ENCODE measurements at places on chromosomes 12 and 14. TPM values are rescaled to one million over a fixed set of nuclear protein-coding genes. Genes with fewer than 3 reads are reported as not detected.

DNA sequence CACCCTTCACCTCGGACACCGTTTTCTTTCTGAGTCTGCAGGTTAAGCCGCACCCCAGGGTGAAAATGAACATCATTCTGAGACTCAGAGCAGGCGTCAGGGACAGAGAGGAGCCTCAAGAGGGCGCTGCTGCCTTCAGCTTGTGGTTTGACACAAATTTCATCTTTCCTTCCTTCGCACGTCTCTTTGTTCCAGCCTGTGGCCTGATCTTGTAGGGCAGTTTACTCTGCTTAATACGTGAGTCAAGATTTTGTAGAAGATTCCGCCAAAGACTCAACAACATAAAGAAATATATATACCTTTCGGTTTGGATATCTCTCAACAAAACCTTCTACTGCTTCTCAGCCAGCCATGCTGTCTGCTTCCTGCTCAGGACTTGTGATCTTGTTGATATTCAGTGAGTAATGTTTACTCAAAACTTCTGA, 329.3 kb upstream of the OR4E1 start:
- DNase-seq: peak; percentile 22
- no peak overlapping the region for H3K4me3 ChIP-seq
- no peaks in the 10 kb centered on the region for H3K4me1 ChIP-seq
- no peaks in the 10 kb centered on the region for H3K27me3 ChIP-seq
- no peaks in the 10 kb centered on the region for H3K36me3 ChIP-seq

The KCNH3 gene
- total RNA-seq: not detected

DNA sequence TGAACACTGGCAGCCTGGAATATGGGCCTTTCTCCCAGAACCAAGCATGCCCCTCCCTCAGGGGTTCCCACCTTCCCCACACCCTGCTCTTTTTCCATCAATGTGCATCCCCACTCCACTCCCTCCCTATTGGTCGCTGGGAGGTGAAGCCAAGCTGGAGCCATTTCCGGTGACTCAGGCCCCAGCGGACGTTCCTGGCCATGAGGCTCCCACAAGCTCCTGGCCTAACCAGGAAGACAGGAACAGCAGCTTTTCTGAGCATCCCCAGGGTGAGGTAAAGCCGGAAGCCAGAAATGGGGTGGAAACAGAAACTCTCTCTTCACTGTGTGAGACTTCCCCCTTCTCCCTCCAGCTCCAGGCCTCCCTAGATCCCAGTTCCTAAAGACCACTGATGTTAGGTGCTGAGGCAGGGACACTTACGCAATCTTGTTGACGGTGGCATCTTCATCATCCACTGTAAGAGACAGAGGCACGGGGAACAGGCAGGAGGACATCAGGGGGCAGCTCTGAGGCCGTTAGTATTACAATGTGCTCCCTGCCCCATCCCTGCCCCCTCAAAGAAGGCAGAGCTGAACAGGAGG, 5.1 kb downstream of the LMBR1L start:
- peaks cover 30% of the 10 kb centered on the region for H3K36me3 ChIP-seq
- H3K27me3 ChIP-seq: no peaks in the 10 kb centered on the region
- no peak for DNase-seq
- no peak overlapping the region for H3K4me3 ChIP-seq
- no peak overlapping the region for H3K27ac ChIP-seq
- peaks cover 36% of the 10 kb centered on the region for H3K4me1 ChIP-seq

DNA sequence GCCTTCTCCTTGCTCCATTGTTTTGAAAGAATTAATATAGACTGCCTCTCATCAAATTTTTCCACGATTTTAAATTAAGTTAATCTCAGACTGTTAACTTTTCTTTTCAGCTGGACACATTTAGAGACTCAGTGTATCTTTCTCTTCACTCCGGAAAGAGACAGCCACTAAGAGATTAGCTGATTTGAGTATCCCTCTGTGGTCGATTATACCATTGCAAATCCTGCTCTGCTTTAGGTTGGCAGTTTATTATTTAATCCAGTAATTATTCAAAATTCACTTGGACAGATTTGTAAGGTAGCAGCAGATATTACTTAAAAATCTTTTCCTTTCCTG, 588 bp upstream of the TWF1 start:
- no peak for DNase-seq
- H3K4me1 ChIP-seq: peaks cover 33% of the 10 kb centered on the region
- H3K27me3 ChIP-seq: no peaks in the 10 kb centered on the region
- H3K27ac ChIP-seq: peak overlapping the region; percentile 98
- H3K36me3 ChIP-seq: no peaks in the 10 kb centered on the region
- H3K4me3 ChIP-seq: peak overlapping the region; percentile 100

GRCh38 chr14:85530626-85531025, 682 bp downstream of the FLRT2 start:
- H3K4me1 ChIP-seq: peaks cover 8% of the 10 kb centered on the region
- H3K27me3 ChIP-seq: peaks cover 79% of the 10 kb centered on the region
- H3K4me3 ChIP-seq: no peak overlapping the region
- H3K27ac ChIP-seq: peak overlapping the region; percentile 30

GRCh38 chr12:124397807-124398577, 103.1 kb downstream of the RFLNA start:
- H3K27me3 ChIP-seq: no peaks in the 10 kb centered on the region
- no peaks in the 10 kb centered on the region for H3K36me3 ChIP-seq
- H3K4me1 ChIP-seq: peaks cover 48% of the 10 kb centered on the region

The PMCH gene
- not detected for total RNA-seq

DNA sequence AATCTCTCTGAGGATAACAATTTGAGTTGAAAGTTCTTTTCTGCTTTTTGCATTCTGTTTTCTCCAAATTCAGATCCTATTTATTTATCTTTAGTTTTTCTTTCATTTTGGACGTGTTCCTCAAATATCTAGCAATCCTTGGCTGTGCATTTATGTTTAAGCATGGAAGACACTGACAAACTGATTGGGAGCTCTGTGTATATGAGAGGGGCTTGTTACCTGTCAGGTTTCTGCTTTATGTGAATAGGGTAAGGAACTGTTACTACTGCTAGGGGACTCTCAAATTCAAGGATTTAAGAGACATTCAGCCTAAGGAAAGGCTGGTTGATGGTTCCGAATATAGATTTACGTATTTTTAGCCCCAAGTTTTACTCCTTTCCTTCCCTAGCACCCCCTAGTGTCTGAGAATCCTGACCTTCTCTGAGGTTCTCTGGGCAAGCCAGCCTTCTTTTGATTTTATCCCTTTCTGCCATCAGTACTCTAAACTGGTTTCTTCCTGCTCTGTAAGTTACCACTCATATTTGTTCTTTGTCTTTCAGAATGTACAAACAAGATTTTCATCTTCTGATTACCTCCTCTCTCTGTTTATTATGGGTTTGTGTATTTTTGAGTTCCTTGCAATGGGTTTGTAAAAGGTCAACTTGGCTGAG, 30.5 kb downstream of the YLPM1 start:
- H3K27ac ChIP-seq: no peak overlapping the region
- peaks cover 22% of the 10 kb centered on the region for H3K4me1 ChIP-seq
- H3K4me3 ChIP-seq: no peak overlapping the region
- no peaks in the 10 kb centered on the region for H3K27me3 ChIP-seq
- peaks cover 6% of the 10 kb centered on the region for H3K36me3 ChIP-seq

DNA sequence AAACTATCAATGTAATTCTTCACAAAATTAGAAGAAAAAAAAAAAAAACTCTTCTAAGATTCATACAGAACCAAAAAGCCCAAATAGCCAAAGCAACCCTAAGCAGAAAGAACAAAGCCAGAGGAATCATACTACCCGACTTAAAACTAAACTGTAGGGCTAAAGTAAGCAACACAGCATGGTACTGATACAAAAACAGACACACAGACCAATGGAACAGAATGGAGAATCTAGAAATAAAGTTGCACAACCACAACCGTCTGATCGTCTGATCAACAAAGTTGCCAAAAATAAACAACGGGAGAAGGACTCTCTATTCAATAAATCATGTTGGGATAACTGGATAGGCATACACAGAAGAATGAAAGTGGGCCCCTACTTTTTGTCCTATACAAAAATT, 16.9 kb downstream of the CDK17 start:
- H3K4me1 ChIP-seq: peaks cover 33% of the 10 kb centered on the region
- no peak overlapping the region for H3K4me3 ChIP-seq
- no peaks in the 10 kb centered on the region for H3K27me3 ChIP-seq
- DNase-seq: no peak
- no peaks in the 10 kb centered on the region for H3K36me3 ChIP-seq
- H3K27ac ChIP-seq: no peak overlapping the region

DNA sequence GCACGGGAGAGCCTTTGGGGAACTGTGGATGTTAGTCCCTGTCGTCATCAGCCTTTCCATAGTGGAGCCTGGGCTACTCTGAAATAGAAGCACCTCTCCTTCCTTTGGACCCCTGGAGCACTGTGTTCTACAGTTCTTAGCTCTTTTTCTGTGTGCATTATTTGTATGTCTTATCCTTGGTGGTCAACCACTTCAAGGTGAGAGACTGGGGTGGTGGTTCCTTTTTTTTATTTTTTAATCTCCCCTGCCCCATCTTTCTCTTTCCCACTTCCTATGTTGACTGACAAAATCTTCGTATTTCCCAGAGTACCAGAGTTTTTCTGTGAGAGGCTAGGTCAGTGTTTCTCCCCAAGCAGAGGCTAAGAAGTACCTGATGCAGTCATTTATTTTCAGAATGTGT, 111.7 kb downstream of the CRADD start:
- no peaks in the 10 kb centered on the region for H3K36me3 ChIP-seq
- no peak overlapping the region for H3K4me3 ChIP-seq
- no peaks in the 10 kb centered on the region for H3K27me3 ChIP-seq

GRCh38 chr12:6563448-6564050, 4.5 kb downstream of the NOP2 start:
- no peak overlapping the region for H3K27ac ChIP-seq
- H3K27me3 ChIP-seq: no peaks in the 10 kb centered on the region

DNA sequence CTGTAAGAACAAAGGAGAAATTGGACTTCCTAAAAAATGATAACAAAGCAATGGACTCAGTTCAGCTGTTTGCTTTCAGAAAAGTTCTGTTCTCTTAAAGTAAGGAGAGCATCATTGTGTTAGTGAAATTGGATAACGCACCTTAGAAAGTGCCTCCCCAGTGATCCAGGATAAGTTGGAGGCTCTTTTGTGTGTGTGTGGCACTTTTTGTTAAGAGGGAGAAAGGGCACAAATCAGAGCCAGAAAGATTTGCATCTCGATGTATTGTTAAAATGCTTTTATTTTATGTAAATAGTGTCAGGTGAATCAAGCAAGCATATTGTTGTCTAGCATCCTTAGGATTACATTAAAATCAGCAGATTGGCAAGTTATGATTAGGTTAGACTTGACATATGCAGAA, 2.1 kb downstream of the STK38L start:
- no peaks in the 10 kb centered on the region for H3K36me3 ChIP-seq
- peak overlapping the region; percentile 71 for H3K4me3 ChIP-seq
- DNase-seq: no peak
- no peaks in the 10 kb centered on the region for H3K27me3 ChIP-seq
- H3K27ac ChIP-seq: peak overlapping the region; percentile 92
- H3K4me1 ChIP-seq: peaks cover 35% of the 10 kb centered on the region

The ITGA5 gene
- total RNA-seq: 37.7 TPM

- H3K27me3 ChIP-seq: no peaks in the 10 kb centered on the region
- H3K4me1 ChIP-seq: peaks cover 18% of the 10 kb centered on the region
- H3K36me3 ChIP-seq: no peaks in the 10 kb centered on the region
- no peak for DNase-seq
- H3K4me3 ChIP-seq: no peak overlapping the region
Observed at GRCh38 chr12:10632226-10632625, 18.8 kb upstream of the MAGOHB start.

DNA sequence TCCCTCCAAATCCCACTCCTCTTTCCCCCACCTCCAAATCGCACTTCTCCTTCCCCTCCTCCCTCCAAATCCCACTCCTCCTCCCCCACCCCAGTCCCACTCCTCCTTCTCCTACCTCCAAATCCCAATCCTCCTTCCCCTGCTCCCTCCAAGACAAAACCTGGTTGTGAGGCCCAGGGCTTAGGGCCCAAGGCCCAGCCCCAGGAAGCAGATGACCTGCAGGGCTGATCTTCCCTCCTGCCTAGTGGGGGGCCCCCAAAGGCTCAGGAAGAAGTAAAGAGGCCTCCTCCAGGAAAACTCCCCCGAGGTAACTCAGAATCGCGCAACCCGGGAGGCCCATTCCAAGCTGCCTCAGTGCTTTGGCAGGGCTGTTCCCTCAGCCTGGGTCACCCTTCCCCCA, 34.4 kb downstream of the NCOR2 start:
- no peaks in the 10 kb centered on the region for H3K27me3 ChIP-seq
- H3K36me3 ChIP-seq: no peaks in the 10 kb centered on the region
- no peak overlapping the region for H3K27ac ChIP-seq
- DNase-seq: no peak
- no peak overlapping the region for H3K4me3 ChIP-seq

GRCh38 chr12:106281804-106282203, 20.7 kb upstream of the TCP11L2 start:
- no peak overlapping the region for H3K4me3 ChIP-seq
- H3K4me1 ChIP-seq: peaks cover 14% of the 10 kb centered on the region
- no peaks in the 10 kb centered on the region for H3K36me3 ChIP-seq
- no peaks in the 10 kb centered on the region for H3K27me3 ChIP-seq
- no peak overlapping the region for H3K27ac ChIP-seq

The OASL gene
- 13.9 TPM for total RNA-seq

- DNase-seq: peak; percentile 54
- peaks cover 68% of the 10 kb centered on the region for H3K27me3 ChIP-seq
- H3K4me1 ChIP-seq: peaks cover 18% of the 10 kb centered on the region
- no peaks in the 10 kb centered on the region for H3K36me3 ChIP-seq
- H3K4me3 ChIP-seq: peak within 1 kb of the TSS; percentile 52
Observed at GRCh38 chr12:57216014-57216911, at the start of gene NXPH4. NXPH4 (plus strand) TSS chr12:57216794; CDS start chr12:57216970, 176 bp downstream.

GRCh38 chr12:121754836-121755235, 38.7 kb downstream of the RHOF start:
- H3K36me3 ChIP-seq: no peaks in the 10 kb centered on the region
- no peak overlapping the region for H3K4me3 ChIP-seq
- H3K4me1 ChIP-seq: peaks cover 4% of the 10 kb centered on the region
- no peak for DNase-seq
- no peaks in the 10 kb centered on the region for H3K27me3 ChIP-seq

DNA sequence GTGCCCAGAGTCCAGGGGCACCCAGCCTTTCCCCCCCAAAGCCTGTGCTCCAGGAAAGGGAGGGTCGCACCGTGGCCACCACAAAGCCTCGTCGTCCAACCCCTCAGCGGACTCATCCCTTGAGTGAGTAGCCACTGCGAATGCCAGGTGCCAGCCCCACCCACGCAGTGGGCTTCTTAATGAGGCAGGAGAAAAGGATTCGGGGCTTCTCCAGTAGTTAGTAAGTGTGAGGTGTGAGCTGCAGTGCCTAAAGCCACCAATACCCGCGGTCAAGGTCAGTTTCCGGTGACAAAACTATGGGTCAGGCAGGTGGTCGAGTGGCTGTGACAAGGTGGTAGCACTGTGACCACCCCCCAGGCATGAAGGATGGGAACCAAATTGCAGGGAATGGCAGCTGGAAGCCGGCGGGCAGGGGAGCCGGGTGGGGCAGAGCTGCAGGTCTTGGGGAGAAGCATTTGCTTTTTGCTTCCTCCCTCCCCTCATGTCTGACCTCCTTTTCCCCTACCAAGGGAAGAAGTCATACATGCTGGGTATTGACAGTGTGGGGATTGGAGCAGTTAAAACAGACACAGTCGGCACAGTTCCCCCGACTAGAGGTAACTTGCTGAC, 8.0 kb downstream of the RAN start:
- no peaks in the 10 kb centered on the region for H3K36me3 ChIP-seq
- no peaks in the 10 kb centered on the region for H3K4me1 ChIP-seq
- no peak overlapping the region for H3K4me3 ChIP-seq
- no peak for DNase-seq

GRCh38 chr12:64142784-64143183, 79.3 kb downstream of the KICS2 start:
- no peak overlapping the region for H3K4me3 ChIP-seq
- H3K27ac ChIP-seq: no peak overlapping the region
- no peaks in the 10 kb centered on the region for H3K27me3 ChIP-seq
- H3K4me1 ChIP-seq: no peaks in the 10 kb centered on the region
- DNase-seq: no peak

GRCh38 chr12:75888874-75889613, 142.5 kb downstream of the PHLDA1 start:
- no peaks in the 10 kb centered on the region for H3K36me3 ChIP-seq
- no peaks in the 10 kb centered on the region for H3K4me1 ChIP-seq
- no peak overlapping the region for H3K27ac ChIP-seq
- no peak for DNase-seq
- H3K4me3 ChIP-seq: no peak overlapping the region
